Kidney epithelial cell (primary cell): ENCODE measurements at places on chromosomes 7 and 10.
A peak's percentile ranks its signal among the peaks of the same experiment; 100 is the strongest.

GRCh38 chr10:119595676-119596515 is 868 bp downstream of the TIAL1 start:
- no peak for DNase-seq

- no peak for DNase-seq
These were observed 571.8 kb downstream of the TCERG1L start for GRCh38 chr10:130739757-130740145.

- DNase-seq, result no peak
These were observed 53.6 kb downstream of the AGMO start for GRCh38 chr7:15508258-15508657.

GRCh38 chr10:53713431-53713830 is 940.8 kb upstream of the MBL2 start:
- DNase-seq, result no peak

GRCh38 chr7:24318326-24318725 is 34.3 kb downstream of the NPY start:
- no peak for DNase-seq

GRCh38 chr7:148276314-148277041 is 314.1 kb upstream of the C7orf33 start:
- DNase-seq, result no peak

DNA sequence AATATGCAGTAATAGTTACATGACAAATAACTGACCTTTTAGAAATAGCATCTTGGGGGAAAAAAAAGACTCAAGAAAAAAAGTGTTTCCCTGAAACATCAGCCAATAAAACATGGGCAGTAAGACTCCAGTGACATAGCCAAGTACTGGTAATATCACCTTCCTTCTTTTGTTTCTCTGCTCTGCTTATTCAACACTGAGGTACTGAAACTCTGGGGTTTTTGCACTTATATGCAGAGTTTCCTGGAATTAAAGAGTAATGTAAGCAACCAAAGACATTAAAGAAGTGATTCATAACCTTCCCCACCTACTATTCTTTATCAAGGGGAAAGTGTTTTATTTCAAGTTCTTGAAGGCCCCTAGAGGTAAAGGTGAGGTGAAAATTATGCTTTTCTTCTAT is 414.5 kb downstream of the GRM8 start:
- DNase-seq, result no peak

DNA sequence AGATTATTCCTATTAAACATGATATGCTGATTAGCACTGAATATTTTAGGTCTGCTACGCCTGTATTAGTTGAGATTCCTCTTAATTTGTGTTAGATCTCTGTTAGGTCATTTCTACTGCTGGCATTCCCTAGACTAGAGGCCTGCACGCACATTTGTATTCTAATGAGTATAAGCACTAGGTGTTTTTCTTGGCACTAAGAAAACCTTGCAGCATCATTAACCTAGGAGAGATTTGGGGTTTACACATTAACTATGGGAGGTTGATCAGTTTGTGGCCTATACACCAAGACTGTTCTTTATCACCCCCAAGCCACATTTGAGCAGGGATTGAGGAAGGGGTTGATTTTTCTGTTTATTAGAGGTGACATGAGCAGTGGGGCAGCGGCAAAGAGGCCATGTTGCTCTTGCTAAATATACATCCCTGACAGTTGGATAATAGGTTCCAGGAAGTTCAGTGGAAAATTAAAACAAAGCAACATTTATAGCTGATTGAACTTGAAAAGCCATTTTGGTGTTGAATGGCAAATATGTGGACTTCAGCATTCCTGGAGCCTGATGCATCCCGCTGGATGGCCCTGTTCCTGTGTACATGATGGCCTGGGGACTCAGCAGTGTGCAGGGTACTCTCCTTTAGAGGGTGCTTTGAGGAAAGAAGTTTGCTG is 65.2 kb downstream of the GBF1 start:
- DNase-seq, result peak; percentile 78

DNA sequence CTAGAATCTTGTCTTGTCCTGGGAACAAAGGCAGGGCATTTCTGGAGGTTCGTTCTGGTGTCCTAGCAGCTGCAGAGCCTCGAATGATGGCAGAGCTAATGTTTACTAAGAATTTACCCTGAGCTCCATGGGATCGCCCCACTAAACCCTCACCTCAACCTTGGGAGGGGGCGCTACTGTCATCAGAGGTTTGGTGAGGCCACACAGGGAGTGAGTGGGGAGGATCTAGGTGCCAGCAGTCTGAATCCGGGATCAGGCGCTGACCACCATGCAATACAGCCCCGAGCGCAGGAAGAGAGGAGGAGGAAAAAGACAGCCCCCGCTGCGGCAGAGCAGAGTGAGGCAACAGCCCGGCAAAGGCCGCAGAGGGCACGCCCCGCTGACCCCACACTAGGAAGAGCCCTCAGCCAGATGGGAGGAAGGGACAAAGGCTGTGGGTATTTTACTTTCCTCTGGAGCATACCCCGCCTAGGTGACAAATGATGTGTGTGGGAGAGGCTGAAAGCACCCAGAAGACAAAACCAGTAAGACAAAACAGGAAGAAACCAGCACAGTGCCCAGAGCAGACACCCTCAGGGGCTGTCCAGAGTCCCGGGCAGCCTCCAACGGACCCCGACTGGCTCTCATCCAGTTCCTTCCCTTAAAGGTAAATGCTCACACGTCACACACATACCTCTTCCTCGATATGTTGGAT is 103.5 kb downstream of the FAM53B start:
- no peak for DNase-seq

- DNase-seq, result no peak
These were observed 376.9 kb upstream of the LRGUK start for GRCh38 chr7:133750287-133750686.

- no peak for DNase-seq
These were observed 16.8 kb upstream of the VOPP1 start for GRCh38 chr7:55588976-55589604.

GRCh38 chr7:55075464-55076021 is 56.7 kb downstream of the EGFR start:
- no peak for DNase-seq

GRCh38 chr10:78779339-78779955 is 289.3 kb upstream of the ZMIZ1 start:
- DNase-seq, result peak; percentile 56

DNA sequence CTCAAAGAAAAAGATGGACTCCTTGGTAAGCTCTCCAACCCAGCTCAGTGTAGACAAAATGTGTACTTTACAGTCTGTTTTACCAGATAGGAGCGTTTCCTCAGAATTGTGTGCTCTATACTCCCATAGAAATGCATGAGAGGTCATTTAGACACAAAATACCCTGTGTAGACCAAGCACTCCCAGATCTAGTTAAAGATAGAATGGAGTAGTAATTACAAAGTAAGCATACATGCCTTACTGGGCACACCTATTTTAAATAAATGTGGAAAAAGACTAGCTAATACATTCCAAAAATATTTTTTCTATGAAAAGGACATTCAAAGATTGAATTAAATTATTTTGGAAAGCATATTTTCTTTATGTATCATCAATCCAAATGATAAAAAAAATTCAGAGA is 271.9 kb upstream of the DGKB start:
- DNase-seq, result no peak

DNA sequence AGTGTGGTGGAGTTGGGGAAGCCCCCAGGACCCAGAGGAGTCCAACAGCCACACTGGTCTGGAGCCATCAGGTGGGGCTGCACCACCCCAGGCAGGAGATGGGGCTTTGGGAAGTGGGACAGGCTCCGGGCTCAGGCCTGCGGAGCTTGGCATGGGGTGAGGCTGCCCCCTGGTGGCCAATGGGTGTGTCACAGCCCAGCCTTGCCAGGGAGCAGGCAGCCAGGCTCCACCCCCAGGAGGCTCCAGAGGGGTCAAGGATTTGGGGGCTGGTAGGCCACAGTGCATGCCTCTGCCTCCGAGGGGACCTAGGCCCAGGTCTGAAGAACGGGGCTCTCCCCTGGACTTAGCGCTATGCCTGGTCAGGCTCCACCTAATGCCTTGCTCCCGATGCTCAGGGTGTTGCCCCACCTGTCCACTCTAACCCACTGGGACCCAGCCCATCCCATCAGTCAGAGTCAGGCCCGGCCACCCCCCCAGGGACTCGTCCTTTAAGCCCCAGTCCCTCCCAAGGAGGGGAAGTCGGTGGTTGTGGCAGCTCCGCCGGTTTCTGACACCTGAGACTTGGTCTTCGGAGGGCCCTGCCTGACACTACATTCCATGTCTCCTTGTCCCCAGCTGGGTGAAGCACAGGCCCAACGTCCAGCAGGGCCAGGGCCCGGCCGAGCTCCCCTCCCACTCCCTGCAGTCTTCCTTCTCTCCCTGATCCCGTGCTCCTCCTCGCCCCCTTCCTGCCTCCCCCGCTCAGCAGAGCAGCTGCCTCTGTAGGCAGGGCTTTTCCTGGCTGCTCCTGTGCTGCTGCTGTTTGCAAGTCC is 11.3 kb upstream of the SAMD8 start:
- DNase-seq, result no peak

DNA sequence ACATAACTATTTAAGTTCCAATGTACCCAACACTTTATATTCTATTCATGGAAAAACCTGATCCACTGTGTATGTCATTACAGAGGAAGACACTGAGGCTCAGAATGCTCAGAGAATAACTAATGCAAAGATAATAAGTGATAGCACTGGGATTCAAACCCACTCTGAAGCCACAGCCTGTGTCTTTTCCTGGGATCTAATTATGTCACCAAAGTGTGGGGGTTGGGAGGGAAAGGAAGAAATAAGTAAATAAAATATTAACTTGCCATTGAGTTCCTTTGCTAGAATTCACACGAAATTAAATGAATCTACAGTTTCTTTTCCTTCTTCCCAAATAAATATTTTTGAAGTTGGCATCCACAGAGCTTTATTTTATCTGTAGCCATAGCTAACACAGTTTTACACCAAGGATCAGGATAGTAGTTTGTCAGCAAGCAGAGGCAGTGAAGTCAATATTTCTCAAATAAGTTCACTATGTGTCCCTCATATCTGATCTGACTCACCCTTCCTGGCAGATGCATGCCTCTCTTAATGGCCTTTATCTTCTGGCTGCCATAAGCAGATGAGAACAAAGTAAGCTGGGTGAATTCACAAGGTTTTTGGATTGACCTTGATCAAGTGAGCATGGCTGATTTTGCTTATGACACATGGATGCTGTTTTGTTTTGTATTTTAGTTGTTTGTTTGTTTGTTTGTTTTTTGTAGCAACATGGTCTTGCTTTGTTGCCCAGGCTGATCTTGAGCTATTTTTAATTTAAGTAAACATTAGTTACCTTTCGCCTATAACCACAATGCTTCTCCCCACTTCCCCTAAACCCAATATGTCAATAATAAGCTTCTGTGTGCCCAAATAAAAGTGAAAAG is 6.3 kb downstream of the RAPGEF5 start:
- DNase-seq, result no peak

DNA sequence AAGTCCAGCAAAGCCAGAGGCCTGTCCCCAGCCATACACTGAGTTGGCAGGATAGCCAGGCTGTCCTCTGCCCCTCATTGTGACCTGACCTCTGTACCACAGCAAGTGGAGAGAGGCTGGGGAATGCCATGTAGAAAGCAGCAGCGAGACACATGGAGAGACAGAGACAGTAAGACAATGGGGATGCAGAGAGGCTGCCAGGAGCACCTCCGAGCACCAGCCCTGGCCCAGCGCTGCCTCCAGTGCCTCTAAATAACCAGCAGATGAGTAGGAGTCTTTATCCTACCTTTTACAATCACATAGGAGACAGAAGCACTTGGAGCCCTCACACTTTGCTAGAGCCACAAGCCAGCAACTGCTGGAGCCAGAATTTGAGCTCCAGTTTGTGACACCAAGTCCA is 8.1 kb downstream of the GDF2 start:
- no peak for DNase-seq

DNA sequence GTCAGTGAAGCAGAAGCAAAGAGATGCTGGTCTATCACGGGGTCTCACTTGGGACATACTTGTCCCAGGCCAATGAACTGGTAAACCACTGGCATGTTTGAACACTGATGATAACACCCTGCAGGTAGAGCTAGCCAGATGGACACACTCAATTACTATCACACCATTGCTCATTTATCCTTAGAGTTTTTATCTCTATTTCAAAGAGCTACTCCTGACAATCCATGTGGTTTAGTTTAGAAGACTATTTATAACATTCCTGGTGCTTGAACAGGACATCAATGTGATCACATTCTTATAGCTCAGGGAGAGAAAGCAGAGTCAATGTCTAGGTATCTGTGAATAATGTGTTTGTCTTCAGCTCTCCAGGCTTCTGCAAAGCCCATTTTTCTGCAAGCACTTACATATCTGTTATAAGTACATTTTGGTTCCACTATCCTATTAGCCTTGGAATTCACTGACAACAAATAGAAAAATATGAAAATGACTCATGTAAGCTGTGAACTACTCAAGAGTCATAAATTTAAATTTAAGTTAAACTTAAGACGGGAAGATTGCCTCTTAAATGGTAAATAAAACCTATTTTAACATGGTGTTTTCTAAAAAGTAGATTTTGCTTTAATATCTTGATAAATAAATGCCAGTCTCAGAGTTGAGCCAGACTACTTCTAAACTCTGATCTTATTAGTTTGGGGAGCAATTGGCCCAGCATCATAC is 106.7 kb upstream of the MBL2 start:
- DNase-seq, result peak; percentile 84

- DNase-seq, result no peak
These were observed 8.1 kb downstream of the TASOR2 start for GRCh38 chr10:5692461-5693358.

GRCh38 chr10:89431977-89432376 is 17.6 kb downstream of the IFIT5 start:
- peak; percentile 84 for DNase-seq

- no peak for DNase-seq
These were observed 59.1 kb upstream of the PDCD4 start for GRCh38 chr10:110812583-110812982.

DNA sequence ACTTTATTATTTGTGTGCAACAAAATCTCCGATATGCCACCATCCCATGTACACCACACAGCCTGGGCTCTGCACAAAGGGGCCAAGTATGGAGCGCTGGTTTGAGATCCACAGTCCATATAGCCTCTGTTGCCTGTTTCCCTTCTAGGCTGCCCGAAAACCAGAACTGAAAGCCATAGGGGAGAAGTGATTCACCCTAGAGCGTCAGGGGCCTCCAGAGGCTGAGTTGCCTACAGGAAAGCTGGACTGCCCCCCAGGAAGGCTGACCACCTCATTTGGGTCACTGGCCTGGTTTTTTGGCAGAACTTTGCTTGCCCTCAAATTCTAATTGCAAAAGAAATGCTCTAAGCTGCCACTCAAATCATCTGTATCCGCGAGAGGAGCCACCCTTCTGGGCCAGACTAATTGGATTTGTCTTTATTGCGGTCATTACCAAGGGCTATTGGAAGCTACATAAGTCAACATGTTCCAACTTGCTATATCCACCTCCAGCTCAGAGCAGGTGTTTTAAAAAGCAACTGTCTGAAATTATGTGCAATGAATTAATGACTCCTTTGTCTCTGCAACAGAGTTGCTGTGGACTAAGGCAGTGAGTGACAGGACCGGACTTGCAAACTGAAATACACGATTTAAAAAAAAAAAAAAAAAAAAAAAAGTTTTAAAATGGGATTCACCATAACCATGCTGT is 28.3 kb upstream of the FRMD4A start:
- no peak for DNase-seq

DNA sequence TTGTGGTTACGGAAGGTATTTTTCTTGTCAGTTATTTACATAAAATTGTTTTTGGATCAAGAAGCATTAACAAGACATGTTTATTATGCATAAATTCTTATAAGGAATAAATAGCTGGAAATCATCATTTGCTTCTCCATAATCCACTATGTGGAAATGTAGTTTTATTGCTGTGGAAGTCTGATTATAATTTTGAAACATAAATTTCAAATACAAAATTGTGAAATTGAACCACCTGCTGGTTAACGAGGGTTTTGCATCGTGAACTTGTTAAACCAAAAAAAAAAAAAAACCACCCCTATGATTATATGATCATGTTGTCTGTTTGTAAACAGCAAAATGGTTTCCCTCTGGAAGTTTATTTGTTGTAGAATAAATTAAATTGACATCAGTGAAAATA is 25.9 kb downstream of the ABRAXAS2 start:
- DNase-seq, result no peak
